Activated T-helper 17 cell treated with anti-CD3 and anti-CD28 coated beads, Interleukin-2, amount 50 U/mL, for 72 hours (primary cell): ENCODE measurements at places on chromosomes 6 and 20. TPM values are rescaled to one million over a fixed set of nuclear protein-coding genes. Genes with fewer than 3 reads are reported as not detected.

The MEI4 gene
- total RNA-seq, result not detected

DNA sequence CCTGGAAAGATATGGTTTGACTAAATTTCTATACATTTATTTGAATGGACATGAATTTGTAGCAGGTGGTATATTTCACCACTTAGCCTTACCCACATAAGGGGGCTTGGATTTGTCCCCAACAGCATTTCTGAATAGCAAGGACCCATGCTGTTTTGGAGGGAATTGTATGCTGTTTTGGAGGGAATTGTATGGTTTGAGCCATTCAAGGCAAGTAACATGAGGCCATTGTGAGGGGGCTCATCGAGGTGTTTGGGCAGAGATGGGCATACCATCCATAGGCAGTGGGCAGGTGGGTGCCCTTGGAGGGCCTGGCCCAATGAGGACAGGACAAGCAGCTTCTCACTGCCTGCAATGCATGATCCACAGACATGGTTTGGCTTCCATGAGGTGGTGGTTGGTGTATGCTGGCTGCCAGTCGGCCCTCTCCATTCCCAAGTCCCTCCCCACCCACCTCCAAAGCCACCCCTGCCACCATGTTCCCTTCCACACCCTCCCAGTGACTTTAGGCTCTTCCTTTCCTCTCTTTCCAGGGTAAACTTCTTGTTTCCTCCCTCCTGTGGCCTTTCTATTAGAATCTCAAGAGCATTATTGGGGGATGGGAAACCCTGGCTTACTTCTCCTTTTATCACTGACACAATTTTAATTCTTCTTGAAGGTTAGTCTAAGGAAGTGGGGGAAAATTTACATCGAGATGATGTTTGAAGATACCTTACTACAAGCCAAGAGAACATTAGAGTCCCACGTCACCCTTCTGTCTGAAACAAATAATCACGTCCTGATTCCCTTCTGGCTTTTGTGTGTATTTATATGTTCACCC is 13.2 kb upstream of the PXDC1 start:
- H3K4me1 ChIP-seq, result peaks cover 5% of the 10 kb centered on the region
- peaks cover 12% of the 10 kb centered on the region for H3K27me3 ChIP-seq
- no peaks in the 10 kb centered on the region for H3K36me3 ChIP-seq
- no peak overlapping the region for H3K27ac ChIP-seq
- ATAC-seq, result no peak
- no peak overlapping the region for H3K4me3 ChIP-seq

- ATAC-seq, result peak; percentile 43
- H3K27me3 ChIP-seq, result no peaks in the 10 kb centered on the region
- peak overlapping the region; percentile 89 for H3K4me3 ChIP-seq
- peaks cover 68% of the 10 kb centered on the region for H3K4me1 ChIP-seq
- H3K36me3 ChIP-seq, result peaks cover 92% of the 10 kb centered on the region
Observed at GRCh38 chr6:11714116-11714797, 64.3 kb downstream of the ADTRP start.

GRCh38 chr20:761418-762381 is 6.6 kb downstream of the SLC52A3 start:
- ATAC-seq, result no peak
- peaks cover 5% of the 10 kb centered on the region for H3K27me3 ChIP-seq
- no peak overlapping the region for H3K27ac ChIP-seq
- H3K4me3 ChIP-seq, result no peak overlapping the region
- H3K36me3 ChIP-seq, result no peaks in the 10 kb centered on the region

DNA sequence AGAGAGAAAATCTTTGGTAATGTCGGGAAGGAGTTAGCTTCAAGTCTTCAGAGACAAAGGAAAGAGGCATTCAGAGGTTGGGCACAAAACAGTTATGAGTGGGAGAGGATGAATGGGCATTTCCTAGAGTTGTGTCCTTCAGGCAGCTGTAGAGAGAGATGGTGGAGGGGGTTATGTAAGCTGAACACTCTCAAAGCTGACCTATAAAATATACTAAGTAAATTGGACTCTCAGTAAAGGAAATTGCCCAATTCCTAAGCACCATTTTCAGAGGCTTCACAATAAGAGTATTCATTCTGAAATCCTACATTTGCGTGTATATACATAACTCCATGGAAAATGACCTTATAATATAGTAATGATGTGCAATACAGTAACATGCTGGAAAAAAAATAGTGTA is 161.2 kb downstream of the KCNQ5 start:
- no peaks in the 10 kb centered on the region for H3K27me3 ChIP-seq
- no peaks in the 10 kb centered on the region for H3K36me3 ChIP-seq
- no peak for ATAC-seq
